ENCODE measurements at places on chromosomes 7 and 10. TPM values are rescaled to one million over a fixed set of nuclear protein-coding genes. Genes with fewer than 3 reads are reported as not detected.

- H3K27ac ChIP-seq: no peak overlapping the region
- H3K36me3 ChIP-seq: no peaks in the 10 kb centered on the region
- H3K4me3 ChIP-seq: no peak overlapping the region
- H3K27me3 ChIP-seq: no peaks in the 10 kb centered on the region
- H3K4me1 ChIP-seq: peaks cover 8% of the 10 kb centered on the region
Measured at GRCh38 chr10:34216348-34216945, 598.6 kb downstream of the PARD3 start.

GRCh38 chr7:3080106-3080505 is 36.4 kb upstream of the CARD11 start:
- no peak overlapping the region for H3K4me3 ChIP-seq
- DNase-seq: no peak
- no peaks in the 10 kb centered on the region for H3K4me1 ChIP-seq
- no peak overlapping the region for H3K27ac ChIP-seq
- H3K36me3 ChIP-seq: no peaks in the 10 kb centered on the region

DNA sequence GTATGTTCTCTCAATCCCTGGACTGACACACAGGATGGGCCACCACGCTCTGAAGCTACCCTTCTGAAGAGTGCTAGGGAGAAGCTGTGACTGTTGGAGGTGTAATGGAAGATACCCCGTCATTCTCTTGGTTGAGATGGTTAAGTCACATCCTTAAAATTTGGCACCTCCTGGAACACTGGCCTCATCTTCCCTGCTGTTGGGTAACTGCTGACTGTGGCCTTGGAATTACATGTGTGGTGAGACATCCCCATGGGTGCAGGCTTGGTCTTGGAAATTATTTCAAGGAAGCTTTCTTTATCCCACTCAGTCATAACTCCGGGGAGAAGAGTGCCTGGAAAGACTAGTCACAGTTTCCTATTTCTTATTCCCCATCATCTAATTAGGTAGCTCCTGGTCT is 62.0 kb downstream of the LRMDA start:
- no peak overlapping the region for H3K4me3 ChIP-seq
- peaks cover 5% of the 10 kb centered on the region for H3K27me3 ChIP-seq
- no peak for DNase-seq
- H3K36me3 ChIP-seq: no peaks in the 10 kb centered on the region

PHKG1 gene
- 1.2 TPM for total RNA-seq

DNA sequence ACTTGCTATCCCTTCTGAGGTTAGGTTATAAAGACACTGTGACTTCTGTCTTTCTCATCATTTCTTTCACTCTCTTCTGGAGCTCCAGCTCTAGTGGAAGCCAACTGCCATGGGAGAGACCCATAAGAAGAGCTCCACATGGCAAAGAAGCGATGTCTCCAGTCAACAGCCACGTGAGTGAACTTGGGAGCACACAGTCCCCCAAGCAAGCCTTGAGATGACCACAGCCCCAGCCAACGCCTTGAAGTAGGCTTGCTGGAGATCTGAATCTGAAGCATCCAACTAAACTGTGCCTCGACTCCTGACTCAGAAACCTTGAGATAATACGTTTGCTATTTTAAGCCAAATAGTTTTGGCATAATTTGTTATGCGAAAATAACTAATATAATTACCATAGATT is 181.7 kb upstream of the GDF10 start:
- no peaks in the 10 kb centered on the region for H3K4me1 ChIP-seq
- H3K4me3 ChIP-seq: no peak overlapping the region
- no peaks in the 10 kb centered on the region for H3K27me3 ChIP-seq
- DNase-seq: no peak
- no peak overlapping the region for H3K27ac ChIP-seq

DNA sequence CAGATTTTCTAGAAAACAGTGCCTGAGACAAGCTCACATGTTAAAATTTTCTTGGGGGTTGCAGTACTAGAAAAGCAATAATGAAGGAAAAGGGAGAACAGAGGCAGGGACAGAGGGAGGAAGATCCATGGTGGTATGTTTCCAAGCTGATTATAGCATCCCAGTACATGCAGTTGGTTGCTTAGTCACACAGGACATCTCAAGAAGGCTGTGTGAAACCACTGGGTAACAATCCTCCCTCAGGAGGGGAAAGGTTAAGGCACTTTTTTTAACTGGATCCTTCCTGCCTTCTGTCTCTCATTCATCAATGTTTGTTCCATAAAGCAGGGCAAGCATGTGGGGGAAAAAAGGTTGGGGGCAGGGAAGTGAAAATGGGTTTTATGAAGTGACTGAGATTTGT is 6.1 kb upstream of the IMMP2L start:
- peaks cover 7% of the 10 kb centered on the region for H3K36me3 ChIP-seq
- H3K4me3 ChIP-seq: no peak overlapping the region
- H3K27me3 ChIP-seq: peaks cover 10% of the 10 kb centered on the region
- no peak overlapping the region for H3K27ac ChIP-seq

DNA sequence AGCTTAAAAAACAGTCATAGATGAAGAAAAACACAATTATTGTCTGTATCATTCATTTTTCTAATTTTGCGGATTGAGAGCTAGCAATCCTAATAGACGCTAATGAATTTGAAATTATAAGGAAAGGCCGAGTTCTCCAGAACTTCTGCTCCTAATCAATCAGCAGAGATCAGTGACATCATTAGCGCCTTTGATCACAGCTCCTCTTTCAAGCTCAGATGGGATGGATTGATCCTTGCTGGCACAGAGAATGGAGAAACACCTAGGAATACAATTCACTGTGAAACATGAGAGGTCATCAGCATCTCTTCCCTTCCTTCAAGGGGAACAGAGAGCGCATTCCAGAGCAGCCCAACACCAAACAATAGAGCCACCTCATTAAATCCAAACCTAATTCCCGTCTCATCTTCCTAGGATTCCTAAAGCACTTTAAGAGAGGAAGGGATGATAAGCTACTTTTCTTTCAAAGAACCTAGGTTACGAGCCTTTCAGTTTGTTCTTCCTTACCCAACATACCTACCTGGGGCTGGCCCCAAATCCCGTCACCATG is 24.4 kb downstream of the GLI3 start:
- peaks cover 13% of the 10 kb centered on the region for H3K27me3 ChIP-seq
- no peaks in the 10 kb centered on the region for H3K4me1 ChIP-seq
- no peaks in the 10 kb centered on the region for H3K36me3 ChIP-seq
- no peak for DNase-seq
- no peak overlapping the region for H3K4me3 ChIP-seq
- no peak overlapping the region for H3K27ac ChIP-seq

GRCh38 chr10:128922172-128922571 is 544.9 kb upstream of the MGMT start:
- peaks cover 7% of the 10 kb centered on the region for H3K27me3 ChIP-seq
- DNase-seq: no peak
- H3K36me3 ChIP-seq: no peaks in the 10 kb centered on the region
- no peak overlapping the region for H3K27ac ChIP-seq

DNA sequence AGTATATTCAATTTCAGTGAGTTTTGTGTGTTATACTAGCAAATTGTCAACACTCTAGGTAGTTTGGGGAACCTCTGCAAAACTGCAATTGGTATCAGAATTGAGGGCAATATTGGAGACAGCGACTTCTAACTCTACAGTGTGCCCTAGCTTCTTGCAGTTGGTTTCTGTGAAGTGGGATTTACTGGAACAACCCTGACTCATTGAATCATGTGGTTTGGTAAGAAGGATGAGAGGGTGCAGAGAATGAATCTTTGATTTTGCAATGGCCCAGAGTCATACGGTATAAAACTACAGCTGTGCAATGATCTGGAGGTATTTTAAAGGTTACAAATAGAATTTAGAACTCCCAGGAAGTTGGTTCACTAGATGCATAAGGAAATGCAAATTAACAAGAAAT is 129.1 kb upstream of the PPP1R3A start:
- H3K36me3 ChIP-seq: no peaks in the 10 kb centered on the region
- H3K4me1 ChIP-seq: peaks cover 18% of the 10 kb centered on the region
- DNase-seq: no peak
- H3K4me3 ChIP-seq: peak overlapping the region; percentile 45
- no peaks in the 10 kb centered on the region for H3K27me3 ChIP-seq
- peak overlapping the region; percentile 44 for H3K27ac ChIP-seq
